ENCODE measurements at places on chromosomes 6 and 20.

- no peak for DNase-seq
Measured at GRCh38 chr6:8017276-8017701, 46.9 kb downstream of the BLOC1S5 start.

DNA sequence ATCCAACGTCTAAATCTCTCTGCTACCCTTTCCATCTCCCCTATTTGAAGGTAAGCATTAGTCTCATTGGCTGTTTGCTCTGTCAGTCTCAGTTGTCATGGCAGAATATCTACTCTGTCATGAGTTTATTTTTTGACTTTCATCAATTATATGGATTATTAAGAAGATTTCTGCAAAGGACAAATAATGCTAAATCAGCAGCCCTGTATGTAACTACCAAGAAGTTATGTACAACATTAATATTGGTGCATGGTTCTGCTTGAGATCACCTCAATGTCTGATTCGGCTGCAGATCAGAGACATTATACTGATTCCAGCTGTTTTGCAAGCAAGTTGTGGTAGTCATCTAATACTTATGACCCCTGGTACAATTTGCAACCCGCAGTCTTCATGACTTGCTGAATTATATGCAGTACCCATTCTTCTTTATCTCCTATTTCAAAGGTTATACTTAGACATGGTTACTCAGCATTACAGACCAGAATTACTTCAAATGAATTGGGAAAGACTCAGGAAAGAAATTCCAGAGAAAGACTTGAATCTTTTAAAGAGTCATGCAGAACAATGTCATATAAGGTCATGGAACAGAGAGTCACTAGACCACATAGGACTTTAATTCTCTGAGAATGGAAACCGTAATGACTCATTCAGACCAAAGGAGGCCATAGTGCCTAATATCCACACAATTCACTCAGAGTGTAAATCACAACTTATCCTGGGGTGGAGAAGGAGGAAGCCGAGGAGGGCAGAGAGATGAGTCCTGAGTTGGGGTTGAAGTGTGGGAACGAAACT is 201.4 kb downstream of the IBTK start:
- no peak for DNase-seq

- no peak for DNase-seq
Measured at GRCh38 chr6:46972531-46972930, 50.8 kb upstream of the ADGRF5 start.

- no peak for DNase-seq
Measured at GRCh38 chr6:52189974-52190373, 3.8 kb downstream of the IL17A start.

GRCh38 chr6:14664621-14665315 is 547.2 kb downstream of the CD83 start:
- DNase-seq: no peak

GRCh38 chr6:34112126-34112525 is 33.8 kb downstream of the GRM4 start:
- DNase-seq: no peak

GRCh38 chr6:137471497-137471896 is 22.7 kb downstream of the OLIG3 start:
- no peak for DNase-seq

DNA sequence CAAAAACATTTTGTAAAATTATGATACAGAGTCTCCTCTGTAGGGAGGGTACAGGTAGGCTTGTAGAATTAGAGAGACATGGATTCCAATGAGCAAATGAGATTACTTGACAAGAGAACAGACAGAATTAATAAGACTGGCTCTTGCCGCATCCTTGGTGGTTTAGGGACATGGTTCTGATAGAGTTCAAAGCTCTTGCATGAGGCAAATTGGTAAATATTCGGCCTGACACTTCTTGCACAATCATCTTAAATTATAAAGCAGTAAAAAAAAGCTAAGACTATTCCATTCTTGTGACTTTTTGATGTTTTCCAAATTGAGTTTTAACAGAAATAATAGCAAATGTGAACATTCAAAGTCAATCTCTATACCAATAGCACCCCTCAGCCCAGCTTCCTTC is 14.9 kb upstream of the KLHL31 start:
- DNase-seq: no peak

GRCh38 chr6:37783025-37783855 is 36.3 kb upstream of the ZFAND3 start:
- DNase-seq: no peak

GRCh38 chr6:101126501-101126900 is 245.4 kb upstream of the ASCC3 start:
- DNase-seq: no peak

GRCh38 chr6:30972816-30973215 is 10.7 kb upstream of the MUC21 start:
- DNase-seq: no peak

GRCh38 chr6:154301839-154302752 is 54.5 kb downstream of the IPCEF1 start:
- DNase-seq: no peak

GRCh38 chr20:54661265-54661664 is 185.9 kb downstream of the DOK5 start:
- DNase-seq: no peak

GRCh38 chr6:84136364-84137050 is 90.9 kb downstream of the CEP162 start:
- no peak for DNase-seq

DNA sequence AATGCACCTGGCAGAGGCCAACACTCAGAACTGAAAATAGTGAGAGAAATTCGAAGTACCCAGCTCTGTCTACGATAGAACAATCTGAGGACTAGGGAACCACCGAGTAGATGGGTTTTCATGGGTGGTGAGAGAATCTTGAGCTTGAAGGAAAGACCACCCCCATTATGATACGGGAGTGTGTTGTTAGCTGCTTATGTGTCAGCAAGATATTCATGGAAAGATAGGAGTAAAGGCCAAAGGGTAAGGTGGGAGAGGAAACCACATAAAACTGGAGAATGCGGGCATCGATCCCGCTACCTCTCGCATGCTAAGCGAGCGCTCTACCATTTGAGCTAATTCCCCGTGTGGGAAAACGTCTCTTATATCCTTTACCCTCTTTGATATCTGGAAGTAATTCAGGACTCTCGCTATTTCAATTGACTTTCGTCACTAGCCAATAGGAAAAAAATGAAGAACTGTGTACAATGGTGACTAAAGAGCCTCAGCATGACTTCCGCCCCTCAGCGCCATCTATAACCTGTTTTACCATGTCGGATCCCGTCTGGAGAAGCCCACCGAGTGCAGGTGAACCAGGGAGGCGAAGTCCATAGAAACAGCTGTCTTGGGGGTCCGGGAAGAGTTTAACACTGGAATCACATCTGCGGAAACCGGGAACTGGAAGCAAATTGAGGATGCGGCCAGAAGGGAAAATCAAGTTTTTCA is 25.0 kb upstream of the ABT1 start:
- DNase-seq: no peak

DNA sequence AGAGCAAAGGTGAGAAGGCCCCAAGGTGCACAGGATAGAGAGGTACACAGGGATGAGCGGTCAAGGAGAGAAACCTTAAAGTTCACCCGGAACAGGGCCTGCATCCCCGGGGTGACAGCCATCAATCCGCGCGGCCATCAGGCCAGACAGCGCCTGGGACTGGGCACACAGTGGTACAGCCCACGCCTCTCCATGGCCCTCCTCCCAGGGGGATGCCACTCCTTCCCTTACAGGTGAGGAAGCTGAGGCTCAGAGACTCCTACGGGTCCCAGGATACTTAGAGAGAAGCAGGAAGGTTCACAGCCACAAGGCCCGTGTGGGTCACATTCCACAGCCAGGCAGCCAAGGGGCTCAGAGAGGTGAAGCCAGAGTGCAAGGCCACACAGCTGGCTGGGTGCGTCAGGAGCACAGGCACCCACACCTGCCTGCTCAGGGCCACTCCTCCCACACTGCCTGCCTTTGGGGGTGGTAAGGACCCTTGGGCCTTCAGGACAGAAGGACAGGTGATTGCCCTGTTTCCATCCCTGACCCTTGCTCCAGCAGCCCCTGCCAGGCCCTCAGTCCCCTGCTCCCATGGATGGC is 14.7 kb downstream of the FRMD1 start:
- DNase-seq: no peak

- DNase-seq: no peak
Measured at GRCh38 chr6:3072798-3073197, 4.5 kb downstream of the RIPK1 start.

- no peak for DNase-seq
Measured at GRCh38 chr20:58797371-58798338, 53.0 kb downstream of the GNAS-AS1 start.

- no peak for DNase-seq
Measured at GRCh38 chr20:13458860-13459451, 179.8 kb downstream of the TASP1 start.

DNA sequence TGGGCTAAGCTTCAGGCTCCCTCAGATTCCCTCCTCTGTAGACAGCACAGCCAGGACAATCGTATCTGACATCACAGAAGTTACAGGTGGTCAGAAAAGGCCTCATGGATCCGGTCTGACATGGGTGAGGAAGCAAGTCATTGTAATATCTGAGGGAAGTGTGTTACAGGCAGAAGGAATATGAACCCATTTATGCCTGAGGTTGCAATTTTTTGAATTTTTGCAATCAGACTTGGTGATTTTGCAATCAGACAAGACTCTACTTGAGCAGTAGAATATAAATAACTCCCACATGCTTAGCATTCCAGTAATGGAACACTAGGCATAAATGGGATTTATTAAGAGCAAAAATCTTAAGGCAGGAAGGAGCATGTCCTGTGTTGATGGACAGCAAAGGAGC is 52.1 kb downstream of the CBLN4 start:
- no peak for DNase-seq

GRCh38 chr20:25549172-25549773 is 36.1 kb downstream of the NINL start:
- no peak for DNase-seq

- no peak for DNase-seq
Measured at GRCh38 chr6:110645685-110646418, 169.4 kb downstream of the CDK19 start.

DNA sequence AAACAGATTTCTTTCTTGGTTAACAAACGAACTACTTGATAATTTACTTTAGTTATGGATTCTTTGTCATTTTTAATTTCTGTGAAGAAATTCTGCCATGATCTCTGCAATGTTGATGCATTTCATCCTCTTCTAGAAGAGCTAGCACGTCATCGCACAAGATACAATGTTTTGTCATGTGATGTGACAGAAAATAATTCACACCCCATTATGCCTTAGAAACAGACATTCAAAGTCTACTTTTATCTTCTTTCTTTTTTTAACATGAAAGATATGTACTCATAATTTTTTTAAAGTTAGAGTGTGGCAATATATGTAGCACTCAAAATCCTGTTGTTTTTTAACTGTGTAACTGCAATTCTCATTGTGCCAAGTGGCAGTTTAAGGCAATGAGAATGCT is 39.6 kb upstream of the NELFCD start:
- no peak for DNase-seq

- DNase-seq: no peak
Measured at GRCh38 chr6:14366872-14367271, 249.3 kb downstream of the CD83 start.

DNA sequence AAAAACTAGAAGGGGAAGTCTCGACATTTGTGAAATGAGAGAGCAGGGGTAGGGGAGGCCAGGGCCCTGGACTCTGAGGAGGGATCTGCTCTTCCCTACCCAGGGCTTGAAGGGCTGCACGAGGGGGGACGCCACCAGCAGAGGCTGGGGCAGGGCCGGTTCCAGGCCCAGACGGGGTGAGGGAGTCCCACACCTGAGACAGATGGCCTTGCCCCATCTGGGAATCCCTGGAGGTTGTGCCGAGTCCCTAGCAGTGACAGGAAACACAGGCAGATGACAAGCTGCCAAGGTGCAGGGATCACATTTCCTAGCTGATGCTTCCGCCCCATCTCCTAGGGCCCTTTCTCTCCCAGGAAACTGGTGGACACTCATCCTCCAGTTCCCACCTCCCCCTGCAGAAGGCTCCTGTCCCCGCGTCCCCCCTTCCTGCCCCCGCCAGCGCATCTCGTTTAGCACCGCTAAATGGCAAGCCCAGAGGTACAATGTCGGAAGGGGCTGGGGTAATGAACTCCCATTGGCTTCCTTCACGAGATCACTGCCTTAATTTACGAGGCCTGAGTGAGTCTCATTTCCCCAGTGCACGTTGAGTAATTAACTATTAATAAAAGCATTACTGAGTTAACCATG is 35.2 kb upstream of the CDH22 start:
- DNase-seq: no peak

DNA sequence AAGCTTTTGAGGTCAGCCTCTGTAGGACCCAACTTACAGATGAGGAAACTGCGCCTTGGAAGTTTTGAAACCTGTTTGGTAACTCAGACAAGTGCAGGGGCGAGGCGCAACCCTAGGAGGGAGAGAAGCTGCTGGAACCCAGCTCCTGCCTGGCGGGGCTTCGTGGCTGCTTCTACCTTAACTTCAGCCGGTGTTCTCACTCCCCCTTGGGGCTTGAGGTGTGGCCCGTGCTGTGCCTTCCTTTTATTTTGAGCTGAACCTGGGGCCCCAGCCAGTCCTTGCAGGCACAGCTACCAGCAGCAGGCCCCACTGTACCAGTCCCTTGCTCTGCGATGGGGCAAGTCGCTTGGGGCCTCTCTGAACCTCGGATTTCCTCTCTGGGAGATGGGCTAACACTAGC is 12.0 kb downstream of the RBM38 start:
- no peak for DNase-seq

DNA sequence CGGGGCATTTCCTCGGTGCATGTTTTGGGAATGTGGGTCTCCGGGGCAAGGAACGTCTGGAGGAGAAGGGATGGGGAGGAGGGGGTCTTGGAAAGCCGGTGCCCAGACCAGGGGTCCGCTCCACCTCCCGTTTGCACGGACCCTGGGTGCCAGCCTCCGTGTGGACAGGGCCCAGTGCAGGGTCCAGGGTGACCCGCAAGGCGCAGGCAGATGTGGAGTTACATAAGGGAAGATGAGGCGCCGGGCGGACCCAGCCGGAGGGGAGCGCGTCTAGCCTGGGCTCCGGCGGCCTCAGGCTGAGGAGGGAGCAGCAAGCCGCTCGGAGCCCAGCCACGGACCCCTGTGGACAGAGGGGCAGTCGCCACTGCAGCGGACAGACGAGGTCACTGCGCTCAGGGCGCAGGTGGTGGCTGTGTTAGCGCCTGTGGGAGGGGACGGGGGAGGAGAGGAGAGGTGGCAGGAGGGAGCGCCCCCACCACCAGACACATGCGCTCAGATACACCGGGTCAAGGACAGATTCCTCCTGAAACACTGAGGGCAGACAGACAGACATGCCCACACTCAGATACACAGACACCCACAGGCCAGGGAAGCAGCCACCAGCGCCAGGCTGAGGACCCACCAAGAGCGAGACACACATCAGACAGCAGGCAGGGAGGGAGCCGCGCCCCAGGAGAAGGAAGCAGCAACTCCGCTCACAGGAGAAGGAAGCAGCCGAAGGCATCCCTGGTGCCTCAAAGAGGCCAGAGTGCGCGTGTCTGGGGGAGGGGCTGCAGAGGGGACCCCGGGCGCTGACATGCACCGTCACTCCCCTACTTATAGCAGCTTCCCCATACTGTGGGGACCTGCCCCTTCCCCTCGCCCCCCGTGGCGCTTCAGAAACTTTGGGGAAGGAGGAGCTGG is 839 bp upstream of the HRH3 start:
- DNase-seq: no peak

DNA sequence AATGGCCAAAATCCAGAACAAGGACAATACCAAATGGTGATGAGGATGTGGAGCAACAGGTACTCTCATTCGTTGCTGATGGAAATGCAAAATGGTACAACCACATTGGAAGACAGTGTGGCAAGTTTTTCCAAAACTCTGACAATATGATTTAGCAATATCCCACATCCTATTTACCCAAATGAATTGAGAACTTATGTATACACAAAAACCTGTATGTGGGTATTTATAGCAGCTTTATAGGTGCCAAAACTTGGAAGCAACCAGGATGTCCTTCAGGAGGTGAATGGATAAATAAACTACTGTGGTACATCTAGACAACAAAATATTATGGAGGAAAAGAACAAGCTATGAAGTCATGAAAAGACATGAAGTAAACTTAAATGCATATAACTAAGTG is 156.5 kb downstream of the TFAP2A start:
- DNase-seq: no peak
